Amniotic stem cell (primary cell): ENCODE measurements at places on chromosomes 16 and 17.

DNA sequence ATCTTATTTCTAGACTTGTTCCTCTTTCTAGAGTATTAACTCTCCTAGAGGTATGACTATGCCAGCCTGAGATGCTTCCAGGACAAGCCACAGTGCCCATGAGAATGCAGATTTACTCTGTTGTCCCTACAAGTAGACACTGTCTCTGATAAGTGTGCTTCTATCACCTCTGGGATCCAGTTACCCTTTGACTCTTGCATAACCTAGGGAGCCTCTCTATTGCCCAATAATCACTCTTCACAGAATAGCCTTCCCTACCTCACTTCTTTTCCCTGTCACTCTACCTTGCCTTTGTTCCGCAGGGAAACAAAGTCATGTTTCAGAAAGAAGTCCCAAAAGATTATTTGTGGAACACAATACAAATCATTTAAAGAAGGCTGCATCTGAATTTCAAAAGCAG is 1.6 kb upstream of the KRT34 start:
- DNase-seq: no peak

DNA sequence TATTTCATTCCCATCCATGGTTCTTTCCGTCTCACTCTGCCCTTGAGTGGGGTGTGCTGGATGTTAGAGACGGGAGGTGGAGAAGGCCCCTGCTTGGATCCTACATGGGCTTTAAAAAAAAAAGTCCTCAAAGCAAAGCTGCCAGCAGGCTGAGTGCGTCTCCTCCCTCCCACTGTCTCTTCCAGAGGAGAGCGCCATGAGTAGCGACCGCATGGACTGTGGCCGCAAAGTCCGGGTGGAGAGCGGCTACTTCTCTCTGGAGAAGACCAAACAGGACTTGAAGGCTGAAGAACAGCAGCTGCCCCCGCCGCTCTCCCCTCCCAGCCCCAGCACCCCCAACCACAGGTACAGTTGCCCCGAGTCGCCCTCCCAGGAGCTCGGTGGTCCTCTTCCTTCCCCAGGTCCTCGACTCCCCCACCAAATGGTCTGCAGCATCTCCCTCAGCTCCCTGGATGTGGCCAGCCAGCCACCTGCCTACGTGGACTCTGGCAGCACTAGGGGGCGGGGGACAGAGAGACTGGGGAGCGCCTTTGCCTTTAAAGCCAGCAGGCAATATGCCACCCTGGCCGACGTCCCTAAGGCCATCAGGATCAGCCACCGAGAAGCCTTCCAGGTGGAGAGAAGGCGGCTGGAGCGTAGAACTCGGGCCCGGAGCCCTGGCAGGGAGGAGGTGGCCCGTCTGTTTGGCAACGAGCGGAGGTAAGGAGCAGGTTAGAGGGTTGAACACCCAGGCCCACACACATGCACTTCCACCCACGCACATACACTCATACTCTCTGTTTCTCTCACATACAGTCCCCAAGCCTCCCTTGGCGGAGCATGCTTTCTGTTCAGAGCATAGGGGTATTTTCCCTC is 68.2 kb downstream of the PLD6 start:
- DNase-seq: no peak

DNA sequence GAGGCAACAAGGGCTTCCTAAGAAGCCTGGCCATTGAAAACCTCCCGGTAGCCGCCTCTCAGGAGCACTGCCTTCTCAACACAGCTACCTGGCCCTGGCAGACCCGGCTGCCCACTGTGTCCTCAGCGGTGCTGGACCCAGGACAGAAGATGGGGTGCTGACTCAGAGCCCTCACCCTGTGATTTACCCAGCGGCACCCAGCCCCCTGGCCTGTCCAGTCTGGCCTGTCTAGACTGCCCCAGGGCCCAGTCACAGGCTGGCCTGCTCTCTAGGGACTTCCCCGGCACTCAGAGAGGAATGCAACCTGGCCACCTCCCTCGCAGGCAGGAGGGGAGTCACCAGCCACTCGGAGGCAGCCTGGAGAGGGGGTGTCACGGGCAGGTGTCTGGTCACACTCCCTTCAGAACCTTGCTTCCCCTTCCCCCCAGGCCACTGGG is 20.1 kb downstream of the PIEZO1 start:
- no peak for DNase-seq

DNA sequence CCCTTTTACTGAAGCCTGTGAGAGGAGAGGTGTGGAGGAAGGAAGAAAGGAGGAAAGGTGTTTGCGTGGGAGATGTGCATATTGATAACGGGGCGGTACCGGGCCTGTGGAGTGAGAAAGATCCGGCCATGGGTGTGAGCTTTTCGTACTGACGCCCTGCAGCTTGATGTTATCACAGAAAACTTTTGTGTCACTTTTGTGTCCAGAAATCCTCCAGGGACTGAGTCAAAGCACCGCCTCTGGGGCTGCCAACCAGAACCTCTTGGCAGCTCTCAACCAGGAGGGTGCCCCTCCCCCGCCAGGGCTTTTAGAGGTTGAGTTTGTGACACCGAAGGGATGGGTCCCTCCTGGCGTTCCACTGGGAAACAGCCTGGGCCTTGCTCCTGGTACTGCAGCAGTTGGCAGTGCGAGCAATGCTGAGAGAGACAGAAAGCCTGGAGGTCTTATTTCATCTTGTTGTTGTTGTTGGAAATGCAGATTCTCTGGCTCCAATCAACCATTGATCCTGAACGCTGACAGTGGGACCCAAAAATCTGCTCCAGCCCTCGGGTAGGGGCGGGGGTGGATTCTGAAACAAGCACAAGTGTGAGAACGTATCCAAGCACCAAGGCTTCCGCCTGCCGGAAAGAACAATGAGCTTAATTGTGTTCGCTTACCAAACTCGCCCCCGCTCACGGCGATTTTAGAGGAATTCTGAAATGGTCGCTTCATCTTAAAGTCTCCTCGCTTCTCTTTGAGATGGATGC is 65.0 kb downstream of the CRISPLD2 start:
- DNase-seq: no peak

GRCh38 chr17:66746736-66747135 is 88.2 kb upstream of the CACNG5 start:
- DNase-seq: no peak

GRCh38 chr16:84117494-84117843 is 727 bp upstream of the MBTPS1 start:
- DNase-seq: no peak

GRCh38 chr17:50267074-50267841 is 7.0 kb upstream of the TMEM92 start:
- no peak for DNase-seq

DNA sequence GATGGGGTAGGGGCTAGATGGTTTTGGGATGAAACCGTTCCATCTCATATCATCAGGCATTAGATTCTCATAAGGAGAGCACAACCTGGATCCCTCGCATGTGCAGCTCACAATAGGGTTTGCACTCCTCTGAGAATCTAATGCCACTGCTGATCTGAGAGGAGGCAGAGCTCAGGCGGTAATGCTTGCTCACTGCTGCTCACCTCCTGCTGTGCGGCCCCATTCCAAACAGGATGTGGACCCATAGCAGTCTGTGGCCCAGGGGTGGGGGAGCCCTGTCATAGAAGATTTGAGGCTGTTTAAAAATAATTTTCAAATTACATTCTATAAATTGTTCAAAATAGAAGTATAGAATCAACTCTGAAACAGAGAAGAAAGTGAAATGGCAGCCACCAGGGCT is 50.8 kb downstream of the PHKB start:
- DNase-seq: no peak

GRCh38 chr17:75114552-75115314 is 5.0 kb downstream of the ARMC7 start:
- DNase-seq: no peak

- no peak for DNase-seq
Observed at GRCh38 chr16:13510425-13511151, 409.4 kb upstream of the ERCC4 start.

DNA sequence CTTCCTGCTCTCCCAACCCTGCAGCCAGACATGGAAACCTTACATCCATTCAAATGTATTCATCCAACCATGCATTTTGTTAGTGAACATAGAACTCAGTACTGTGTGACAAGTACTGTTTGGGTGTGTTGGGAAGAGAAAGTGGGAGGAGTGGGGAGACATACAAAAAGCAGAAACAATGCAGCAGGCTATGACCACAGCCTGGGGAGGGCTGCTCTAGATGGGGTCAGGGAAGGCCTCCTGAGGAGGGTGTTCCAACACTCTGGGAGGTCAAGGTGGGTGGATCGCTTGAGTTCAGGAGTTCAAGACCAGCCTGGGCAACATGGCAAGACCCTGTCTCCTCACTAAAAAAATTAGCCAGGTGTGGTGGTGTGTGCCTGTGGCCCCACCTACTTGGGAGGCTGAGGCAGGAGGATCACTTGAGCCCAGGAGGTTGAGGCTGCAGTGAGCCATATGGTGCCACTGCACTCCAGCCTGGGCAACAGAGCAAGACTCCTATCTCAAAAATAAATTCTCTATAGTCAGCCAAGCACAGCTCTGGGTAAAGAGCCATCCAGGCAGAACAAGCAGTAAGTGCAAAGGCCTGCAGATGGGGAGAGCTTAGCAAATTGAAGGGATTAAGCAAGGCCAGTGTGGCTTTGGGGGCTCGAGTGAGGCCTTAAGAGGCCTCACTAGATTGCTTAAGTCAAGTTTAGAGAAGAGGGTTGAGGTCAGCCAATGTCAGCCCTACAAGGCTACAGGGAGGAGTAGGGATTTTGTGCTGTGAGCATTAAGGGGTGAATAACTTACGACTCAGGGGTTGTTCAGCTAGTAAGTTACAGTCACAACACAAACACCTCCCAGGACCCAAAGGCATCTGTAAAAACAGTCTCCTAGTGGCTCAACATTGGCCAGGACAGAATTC is 5.5 kb downstream of the SLC13A2 start:
- DNase-seq: no peak

GRCh38 chr17:79902146-79902791 is 63.0 kb upstream of the CBX4 start:
- DNase-seq: no peak

GRCh38 chr17:79939094-79939435 is 96.6 kb downstream of the TBC1D16 start:
- no peak for DNase-seq

- DNase-seq: no peak
Observed at GRCh38 chr16:77306075-77306474, 106.9 kb downstream of the SYCE1L start.

DNA sequence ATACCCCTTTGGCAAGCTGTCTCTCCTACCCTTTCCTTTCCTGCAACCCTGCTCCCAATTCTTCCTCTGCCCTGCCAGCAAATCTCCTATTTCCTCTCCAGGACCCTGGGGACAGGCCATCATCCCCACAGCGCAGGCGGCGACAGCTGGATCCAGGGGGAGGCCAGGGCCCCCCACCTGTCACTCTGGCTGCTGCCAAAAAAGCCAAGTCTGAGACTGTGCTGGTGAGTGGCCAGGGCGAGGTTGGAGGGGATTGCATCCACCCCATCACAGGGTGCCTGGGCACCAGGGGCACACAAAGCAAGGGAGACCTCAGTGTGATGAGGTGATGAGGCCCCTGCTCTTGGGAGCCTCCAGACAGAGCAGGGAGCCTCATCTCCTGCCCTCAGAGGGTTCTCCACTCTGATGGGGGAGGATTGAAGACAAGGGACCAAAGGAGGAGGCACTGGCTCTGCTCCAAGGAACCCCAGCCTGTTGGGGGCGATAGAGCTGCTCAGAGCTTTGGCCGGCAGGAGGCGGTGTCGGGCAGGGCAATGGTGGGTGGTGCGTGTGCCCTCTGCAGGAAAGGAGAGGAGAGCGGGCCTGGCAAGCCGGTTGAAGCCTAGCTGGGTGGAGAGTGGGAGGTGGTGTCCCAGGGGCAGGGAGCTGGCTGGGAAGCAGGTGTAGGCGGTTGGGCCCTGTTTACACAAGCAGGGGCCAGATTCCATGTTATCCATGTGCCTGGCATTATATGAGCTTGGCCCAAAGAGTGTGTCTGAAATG is 15.6 kb upstream of the PDK2 start:
- no peak for DNase-seq

GRCh38 chr16:85259115-85259831 is 147.0 kb upstream of the CIBAR2 start:
- no peak for DNase-seq

GRCh38 chr17:9557857-9558256 is 17.8 kb downstream of the STX8 start:
- no peak for DNase-seq

DNA sequence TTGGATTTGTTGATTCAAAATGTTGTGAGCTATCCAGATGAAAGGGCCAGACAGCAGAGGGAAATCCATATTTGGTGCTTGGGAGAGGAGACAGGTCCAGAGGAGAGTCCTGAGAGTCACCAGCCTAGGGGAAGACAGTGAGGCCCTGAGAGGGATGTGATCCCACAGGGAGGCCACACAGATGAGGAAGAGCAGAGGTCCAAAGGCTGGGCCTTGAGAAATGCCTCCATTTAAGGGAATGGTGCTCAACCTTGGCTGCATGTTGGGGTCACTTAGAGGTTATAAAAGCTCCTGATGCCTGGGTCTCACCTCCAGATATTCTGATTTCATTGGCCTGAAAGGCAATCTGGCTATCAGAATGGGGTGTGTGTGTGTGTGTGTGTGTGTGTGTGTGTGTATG is 194.9 kb downstream of the UTP18 start:
- DNase-seq: no peak

GRCh38 chr17:4515501-4515900 is 16.8 kb downstream of the SPNS2 start:
- DNase-seq: no peak

DNA sequence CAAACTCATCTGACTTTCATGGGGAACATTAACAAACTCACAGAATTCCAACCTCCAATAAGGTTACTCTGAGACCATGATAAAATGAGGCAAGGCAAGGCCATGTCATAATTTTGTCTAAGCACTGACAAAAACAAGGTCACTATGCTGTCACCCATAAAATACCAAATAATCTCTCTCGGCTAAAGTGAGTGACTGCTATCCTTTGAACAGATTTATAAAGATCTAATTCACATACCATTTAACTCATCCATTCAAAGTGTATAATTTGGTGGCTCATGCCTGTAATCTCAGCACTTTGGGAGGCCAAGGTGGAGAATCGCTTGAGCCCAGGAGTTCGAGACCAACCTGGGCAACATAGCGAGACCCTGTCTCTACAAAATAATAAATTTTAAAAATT is 20.6 kb upstream of the CA4 start:
- DNase-seq: no peak

DNA sequence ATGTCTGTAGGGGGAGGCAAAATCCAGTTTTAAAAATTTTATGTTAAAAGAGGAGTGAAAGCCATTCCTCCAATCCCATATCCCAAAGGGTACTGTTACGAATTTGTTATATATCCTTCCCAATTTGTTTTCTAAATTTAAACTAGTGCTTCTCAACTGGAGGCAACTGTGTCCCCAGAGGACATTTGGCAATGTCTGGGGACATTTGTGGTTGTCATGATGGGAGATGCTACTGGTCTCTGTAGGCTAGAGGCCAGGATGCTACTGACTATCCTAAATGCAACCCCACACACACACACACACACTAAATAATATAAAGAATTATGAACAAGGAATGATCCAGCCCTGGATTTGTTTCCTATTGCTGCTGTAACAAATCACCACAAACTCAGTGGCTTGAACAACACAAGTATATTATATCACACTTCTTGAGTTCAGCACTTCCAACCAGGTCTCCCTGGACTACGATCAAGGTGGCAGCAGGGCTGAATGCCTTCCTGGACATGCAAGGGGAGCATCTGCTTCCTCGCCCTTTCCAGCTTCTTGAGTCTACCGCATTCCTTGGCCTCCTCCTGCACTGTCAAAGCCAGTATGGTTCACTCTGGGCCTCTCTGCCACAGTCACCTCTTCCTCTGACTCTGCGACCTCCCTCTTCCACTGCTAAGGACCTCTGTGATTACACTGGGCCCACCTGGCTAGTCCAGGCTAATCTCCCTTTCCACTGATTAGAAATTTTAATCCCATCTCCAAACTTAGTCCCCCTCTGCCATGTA is 30.1 kb downstream of the ARHGAP17 start:
- no peak for DNase-seq
